ENCODE measurements at places on chromosomes 16 and 17.

DNA sequence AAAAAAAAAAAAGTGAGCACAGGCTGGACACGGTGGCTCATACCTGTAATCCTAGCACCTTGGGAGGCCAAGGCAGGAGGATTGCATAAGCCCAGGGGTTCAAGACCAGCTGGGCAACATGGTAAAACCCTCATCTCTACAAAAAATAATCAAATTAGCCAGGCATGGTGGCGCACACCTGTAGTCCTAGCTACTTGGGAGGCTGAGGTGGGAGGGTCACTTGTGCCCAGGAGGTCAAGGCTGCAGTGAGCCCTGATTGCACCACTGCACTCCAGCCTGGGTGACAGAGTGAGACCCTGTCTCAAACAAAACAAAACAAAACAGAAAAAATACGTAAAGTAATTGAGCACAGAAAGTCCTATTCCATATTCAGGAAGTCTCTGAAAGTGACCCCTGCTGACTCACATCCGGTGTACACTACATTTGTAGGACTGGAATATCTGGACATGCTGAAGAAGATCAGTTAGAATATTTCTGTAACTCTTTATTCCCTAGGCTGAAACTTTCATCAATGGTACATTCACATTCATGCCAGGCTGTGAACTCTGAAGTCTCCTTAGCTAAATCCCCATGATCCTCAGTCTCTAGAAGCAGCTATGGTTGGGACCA is 66.0 kb upstream of the HAS3 start:
- DNase-seq, result no peak

DNA sequence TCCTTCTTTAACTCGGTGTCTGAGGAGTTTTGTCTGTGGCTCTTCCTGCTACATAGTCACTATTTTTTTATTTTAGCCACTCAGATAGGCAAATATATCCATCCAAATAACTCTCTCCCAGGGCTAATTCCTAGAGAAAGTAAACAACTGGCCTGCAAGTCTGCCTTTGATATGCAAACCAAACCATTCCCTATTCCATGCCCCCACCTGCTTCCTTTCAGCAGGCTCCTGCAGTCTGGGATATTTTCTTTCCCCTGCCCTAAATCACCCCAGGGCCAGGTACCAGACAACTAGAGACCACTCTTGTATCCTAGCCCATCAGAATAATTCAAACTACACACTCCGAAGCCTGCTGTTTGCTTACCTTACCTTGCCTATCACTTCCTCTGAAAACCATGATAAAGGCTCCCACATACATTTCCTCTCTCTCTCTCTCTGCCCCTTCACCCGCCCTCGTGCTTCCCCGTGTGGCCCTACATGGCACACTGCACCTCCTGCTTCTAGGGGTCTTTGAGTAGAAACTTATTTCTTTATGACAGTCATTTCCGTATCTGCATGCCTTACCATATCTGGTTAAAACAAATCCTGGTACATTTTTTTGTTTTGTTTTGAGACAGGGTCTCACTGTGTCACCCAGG is 8.3 kb downstream of the CD300H start:
- DNase-seq, result no peak

- DNase-seq, result no peak
Observed at GRCh38 chr17:48244121-48244711, 136.7 kb downstream of the SNX11 start.

- DNase-seq, result no peak
Observed at GRCh38 chr16:21235199-21235585, 1.7 kb downstream of the ANKS4B start.

GRCh38 chr17:15238057-15238456 is 27.1 kb downstream of the PMP22 start:
- no peak for DNase-seq

DNA sequence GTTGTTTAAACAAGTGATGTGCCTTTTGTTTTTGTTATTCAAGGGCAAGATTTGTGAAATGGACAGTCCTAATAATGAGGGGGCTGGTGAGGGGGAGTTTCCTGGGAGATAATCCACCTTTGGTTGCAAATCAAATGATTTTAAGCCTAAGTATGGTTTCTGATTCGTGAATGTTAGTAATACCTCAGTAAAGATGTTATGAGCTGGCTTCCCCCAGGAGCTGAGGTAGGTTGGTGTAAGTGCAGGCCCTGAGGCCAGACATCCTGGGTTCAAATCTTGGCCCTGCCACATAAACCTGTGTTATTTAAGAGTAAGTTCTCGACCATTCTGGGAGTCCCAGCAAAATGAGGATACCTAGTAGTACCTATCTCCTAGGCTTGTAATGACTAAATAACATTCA is 1.5 kb downstream of the SNX29 start:
- DNase-seq, result no peak

GRCh38 chr16:82497139-82497538 is 129.6 kb upstream of the CDH13 start:
- DNase-seq, result no peak

DNA sequence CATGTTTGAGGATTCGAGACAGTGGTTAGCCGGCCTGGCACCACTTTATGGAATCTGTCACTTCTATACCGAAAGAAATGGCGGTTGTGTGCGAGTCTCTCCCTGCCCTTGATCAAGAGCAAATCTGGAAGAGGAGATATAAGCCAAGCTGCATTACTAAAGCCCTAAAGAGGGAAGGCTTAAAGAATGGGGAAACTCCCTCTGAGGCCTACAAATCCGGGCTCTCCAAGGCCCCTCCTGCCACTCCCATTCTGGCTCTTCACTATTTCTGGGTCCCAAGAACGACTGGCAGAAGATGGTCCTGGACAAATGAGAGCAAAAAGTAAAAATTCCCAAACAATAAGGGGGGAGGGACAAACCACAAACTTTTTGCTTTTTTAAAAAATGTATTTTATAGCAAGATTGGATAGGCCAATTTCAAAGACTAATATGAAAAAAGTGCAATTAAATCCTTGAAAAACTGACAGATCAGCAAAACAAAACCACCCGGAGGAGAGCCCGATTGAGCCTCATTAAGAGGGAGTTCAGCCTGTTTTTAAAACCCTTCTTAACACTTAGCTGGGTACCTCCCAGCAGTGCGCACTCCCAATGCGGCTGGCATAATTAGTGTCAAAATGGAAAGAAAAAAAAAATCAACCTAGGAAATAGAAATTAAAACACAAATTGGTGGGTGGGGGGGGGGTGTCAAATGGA is 193.5 kb downstream of the ZFHX3 start:
- no peak for DNase-seq

DNA sequence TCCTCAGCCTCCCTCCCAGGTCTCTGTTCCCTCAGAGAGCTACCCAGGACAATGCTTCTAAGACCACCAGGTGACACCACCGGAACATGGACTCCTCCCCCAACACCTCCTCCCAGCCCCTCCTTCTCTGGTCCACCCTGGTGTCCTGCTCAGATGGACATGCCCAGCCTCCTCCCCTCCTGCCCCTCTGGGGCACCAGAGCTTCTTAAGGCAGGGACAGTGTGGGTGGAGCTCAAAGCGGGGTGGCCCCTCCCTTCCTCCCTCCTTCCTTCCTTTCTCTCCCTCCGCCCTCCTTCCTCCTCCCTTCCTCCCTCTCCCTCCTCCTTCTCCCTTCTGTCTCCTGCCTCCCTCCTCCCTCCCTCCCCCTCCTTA is 22.7 kb downstream of the TRPV3 start:
- DNase-seq, result peak; percentile 79

DNA sequence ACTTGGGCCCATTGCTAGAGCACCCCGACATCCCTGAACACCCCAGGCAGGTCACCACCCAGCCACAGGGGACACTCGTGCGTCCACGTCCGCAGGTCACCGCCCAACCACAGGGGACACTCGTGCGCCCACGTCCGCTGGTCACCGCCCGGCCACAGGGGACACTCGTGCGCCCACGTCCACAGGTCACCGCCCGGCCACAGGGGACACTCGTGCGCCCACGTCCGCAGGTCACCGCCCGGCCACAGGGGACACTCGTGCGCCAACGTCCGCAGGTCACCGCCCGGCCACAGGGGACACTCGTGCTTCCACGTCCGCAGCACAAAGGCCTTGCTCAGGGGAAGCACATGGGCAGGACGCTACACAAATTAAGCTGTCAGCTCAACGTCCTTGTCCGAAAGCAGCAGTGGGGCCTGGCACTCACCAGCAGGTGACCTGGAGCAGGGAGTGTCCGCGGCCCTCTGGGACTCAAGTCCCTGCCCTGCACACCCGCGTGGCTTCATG is 17.7 kb downstream of the GALNS start:
- DNase-seq, result no peak

DNA sequence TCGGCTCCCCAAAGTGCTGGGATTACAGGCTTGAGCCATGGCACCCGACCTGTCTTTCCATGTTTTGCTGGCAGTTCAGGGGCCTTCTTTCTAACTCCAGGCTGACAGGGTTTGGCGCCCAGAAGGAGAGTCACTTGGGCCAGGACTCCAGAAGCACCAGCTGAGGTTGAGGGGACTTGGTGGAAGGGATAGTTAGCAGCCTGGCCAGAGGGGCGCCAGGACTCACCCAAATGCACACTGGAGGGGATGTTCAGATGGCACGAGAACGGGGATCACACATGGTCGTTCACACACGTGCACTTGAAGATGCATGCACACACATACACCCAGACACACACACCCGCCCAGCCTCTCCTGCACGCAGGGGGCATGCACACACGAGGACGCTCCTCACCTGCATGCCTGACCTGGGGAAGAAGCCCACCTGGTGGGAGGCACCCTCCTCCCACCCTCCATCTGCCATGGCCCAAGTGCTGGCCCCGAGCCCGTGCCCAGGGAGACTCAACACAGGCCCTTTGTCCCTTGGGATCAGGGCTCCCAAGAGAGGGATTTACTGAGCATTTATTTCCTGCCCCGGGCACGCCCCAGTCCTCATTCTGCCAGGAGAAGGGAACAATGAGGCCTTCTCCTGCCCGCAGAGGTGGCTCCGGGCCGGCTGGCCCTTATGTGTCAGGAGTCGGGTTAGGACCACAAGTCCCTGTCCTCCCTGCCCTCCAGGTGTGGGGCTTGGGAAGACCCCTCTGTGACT is 2.3 kb upstream of the PRSS21 start:
- DNase-seq, result no peak

GRCh38 chr17:22704674-22705073 is 1012.4 kb downstream of the KCNJ18 start:
- DNase-seq, result no peak

- no peak for DNase-seq
Observed at GRCh38 chr16:87466975-87467501, 25.8 kb downstream of the ZCCHC14 start.

DNA sequence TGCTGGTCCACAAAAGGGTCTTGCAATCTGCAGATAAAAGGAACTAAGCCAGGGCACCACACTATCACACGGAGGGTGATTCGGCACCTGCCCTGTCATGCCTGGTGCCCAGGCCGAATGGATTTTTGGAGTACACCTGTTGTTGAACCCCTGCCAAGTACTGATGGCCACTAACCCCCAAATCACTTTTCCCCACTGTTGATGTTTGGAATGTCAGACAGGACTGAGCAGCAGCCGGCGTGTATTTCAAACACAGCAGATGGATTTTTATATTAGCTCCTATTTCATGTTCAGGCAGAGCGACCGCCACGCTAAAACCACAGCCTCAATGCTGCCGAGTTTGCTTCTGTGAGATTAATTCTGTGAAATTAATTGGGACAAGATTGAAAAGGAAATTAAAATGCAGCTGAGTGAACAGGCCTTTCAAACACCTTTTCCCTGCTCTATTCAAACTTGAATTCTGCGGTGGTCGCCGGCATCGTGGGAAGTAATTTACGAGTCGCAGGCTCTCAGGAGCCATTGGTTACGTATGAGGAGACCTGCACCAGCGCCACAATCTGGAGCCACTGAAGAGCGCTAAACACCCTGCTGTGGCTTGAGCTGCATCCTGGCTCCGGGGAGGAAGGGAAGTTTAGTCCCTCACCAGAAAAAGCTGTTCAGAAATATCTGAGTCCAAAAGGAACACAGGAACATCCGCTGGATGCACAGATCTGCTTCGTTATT is 48.5 kb downstream of the SNX11 start:
- DNase-seq, result no peak

DNA sequence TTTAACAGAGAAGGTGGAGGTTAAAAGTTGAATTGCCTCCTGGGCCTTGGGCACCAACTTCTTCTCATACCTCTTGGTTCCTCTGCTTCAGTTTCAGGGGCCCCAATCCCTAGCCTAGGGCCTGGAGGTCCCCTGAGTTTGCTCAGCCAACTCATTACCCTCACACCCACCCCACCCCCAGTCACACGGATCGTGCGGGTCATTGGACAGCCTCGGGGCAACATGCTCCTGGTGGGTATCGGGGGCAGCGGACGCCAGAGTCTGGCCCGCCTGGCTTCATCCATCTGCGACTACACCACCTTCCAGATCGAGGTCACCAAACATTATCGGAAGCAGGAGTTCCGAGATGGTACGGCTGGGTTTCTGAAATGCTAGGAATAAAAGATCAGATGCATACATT is 36.0 kb upstream of the KDM6B start:
- DNase-seq, result no peak

DNA sequence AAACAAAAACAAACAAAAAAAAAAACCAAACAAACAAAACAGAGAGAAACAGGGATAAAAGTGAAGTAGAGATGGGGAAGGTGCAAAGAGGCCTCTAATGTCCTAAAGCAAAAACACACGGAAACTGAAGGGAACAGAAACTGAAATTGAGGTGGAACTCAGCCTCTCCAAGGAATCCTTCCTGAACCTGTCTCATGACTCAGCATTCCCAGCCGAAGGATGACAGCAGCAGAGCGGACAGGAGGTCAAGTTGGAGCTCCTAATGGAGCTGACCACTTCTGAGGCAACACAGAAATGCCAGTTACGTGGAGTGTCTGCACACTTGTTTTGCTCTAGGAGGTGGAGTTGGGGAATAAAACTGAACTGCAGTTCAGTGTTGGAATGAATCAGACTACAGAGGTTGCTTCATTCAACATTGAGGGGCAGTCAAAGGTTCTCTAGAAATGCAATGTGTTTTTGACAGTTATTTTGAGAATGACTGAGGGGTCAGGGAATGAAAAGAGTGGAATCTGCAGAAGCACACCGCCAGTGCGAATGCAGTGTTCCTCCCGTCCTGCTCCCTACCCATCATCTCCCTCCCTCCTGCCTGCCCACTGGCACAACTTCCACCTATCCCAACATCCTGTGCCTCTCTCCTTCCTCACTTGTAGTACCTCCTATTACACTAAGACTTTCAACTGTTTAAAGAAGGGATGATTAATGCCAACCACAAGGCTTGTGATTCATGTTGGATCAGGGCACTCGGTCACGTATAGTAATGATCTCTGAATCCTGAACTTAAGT is 6.3 kb downstream of the UBE2O start:
- peak; percentile 42 for DNase-seq

- no peak for DNase-seq
Observed at GRCh38 chr16:71218306-71218963, 12.1 kb downstream of the HYDIN start.

GRCh38 chr17:73899839-73900238 is 255.6 kb upstream of the SDK2 start:
- DNase-seq, result no peak

- no peak for DNase-seq
Observed at GRCh38 chr16:83933885-83934683, 19.0 kb upstream of the OSGIN1 start.

GRCh38 chr16:11361701-11362451 is 16.6 kb downstream of the RMI2 start:
- DNase-seq, result no peak

DNA sequence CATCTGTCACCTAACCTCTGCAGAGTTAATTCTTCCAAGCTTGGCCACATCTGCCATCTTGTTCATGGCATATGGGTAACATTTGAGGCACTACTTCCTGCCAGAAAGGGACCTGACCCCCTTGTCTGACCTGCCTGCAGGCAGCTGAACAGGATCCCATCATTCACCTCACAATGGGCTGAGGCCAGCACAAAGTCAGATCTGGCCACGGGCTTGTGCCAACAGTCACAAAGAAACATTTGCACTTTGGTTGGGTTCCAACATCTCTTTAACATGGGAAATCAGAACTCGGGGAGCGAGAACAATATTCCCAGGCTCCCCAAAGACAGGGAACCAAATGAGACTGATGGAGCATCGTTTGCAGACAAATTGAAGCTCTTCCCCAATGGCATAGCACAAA is 116.1 kb downstream of the XYLT1 start:
- DNase-seq, result no peak

Data from stomach (tissue), 19 donors.